ENCODE measurements at places on chromosomes 16 and 17.

GRCh38 chr17:7509937-7510336, 25.8 kb downstream of the POLR2A start:
- DNase-seq = no peak

- no peak for DNase-seq
Measured at GRCh38 chr17:6599364-6599763, 41.1 kb downstream of the KIAA0753 start.

- DNase-seq = no peak
Measured at GRCh38 chr16:11632455-11632939, 35.8 kb upstream of the SNN start.

DNA sequence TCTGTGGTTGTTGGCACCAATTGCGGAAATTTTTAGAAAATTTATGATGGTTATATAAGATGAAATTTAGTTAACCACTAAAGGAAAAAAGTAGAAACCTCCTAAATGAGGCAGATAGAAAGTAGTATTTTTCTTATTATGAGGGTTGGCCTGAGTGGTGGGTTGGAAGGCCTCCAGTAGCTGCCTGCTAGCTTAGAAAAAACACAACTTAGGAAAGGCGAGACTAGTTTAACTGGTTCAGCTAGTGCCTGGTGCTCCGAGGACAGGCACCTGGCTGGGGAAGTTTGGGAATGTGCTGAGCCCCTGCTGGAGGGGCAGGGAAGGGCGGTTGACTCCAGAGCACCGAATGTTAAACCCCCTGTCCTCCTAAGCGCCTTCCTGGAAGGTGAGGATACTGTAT, 19.9 kb downstream of the LDHD start:
- DNase-seq = no peak

Data from stimulated activated CD4-positive, alpha-beta T cell treated with anti-CD3 and anti-CD28 coated beads, TNF-alpha, amount 100 ng/mL, for 1 hour (primary cell).